C1 segment of cervical spinal cord (tissue), 14 donors: ENCODE measurements at places on chromosomes 6 and 20.

GRCh38 chr20:49659056-49659455, 54.6 kb downstream of the B4GALT5 start:
- DNase-seq: no peak

DNA sequence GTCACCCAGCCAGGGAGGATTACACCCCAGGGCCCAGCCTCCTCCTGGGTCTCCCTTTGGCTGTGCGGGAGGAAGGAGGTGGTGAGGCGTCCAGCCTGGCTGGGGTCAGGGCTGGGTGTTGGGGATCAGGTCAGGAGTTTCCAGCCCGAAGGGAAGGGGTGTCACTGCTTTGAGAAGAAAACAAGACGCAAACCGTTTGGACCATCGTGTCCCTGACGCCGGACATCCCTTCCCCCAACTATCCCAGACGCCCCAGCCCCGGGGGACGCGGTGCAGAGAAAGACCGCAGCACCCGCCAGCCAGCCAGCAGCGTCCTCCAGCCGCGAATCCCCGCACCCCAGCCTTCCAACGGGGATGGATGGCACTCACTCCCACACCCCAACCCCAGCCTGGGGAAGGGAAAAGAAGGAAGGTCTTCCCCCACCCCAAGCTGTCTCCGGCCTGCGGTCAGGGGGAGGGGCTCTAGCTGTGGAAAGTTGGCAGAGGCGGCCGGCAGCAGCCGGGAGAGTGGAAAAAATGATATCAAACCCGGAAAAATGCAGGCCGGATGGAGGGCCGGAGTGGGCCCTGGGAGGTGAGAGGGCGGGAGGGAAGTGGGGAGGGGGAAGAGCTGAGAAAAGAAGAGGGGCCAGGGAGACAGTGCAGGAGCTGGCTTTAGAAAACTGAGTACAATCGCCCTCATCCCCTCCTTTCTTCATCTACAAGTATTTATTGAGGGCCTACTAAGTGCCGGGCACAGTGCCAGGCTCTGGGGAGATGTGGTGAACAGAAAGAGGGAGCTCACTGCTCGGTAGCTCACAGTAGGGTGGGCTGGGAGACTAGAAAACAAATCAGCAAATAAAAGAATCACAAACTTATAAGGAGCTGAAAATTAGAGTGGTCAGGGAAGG, 10.6 kb downstream of the REM1 start:
- no peak for DNase-seq

- no peak for DNase-seq
Observed at GRCh38 chr6:84798257-84798656, 33.9 kb upstream of the TBX18 start.

- DNase-seq: no peak
Observed at GRCh38 chr20:32285621-32286371, 8.3 kb downstream of the KIF3B start.

- no peak for DNase-seq
Observed at GRCh38 chr20:36632487-36633284, 13.3 kb downstream of the SLA2 start.

GRCh38 chr20:53013183-53013582, 41.0 kb downstream of the TSHZ2 start:
- no peak for DNase-seq

GRCh38 chr20:19913927-19914614, 103.1 kb upstream of the NAA20 start:
- no peak for DNase-seq

GRCh38 chr20:32871627-32872160, 13.0 kb downstream of the EFCAB8 start:
- no peak for DNase-seq

- no peak for DNase-seq
Observed at GRCh38 chr6:169709293-169709692, 7.4 kb downstream of the C6orf120 start.

DNA sequence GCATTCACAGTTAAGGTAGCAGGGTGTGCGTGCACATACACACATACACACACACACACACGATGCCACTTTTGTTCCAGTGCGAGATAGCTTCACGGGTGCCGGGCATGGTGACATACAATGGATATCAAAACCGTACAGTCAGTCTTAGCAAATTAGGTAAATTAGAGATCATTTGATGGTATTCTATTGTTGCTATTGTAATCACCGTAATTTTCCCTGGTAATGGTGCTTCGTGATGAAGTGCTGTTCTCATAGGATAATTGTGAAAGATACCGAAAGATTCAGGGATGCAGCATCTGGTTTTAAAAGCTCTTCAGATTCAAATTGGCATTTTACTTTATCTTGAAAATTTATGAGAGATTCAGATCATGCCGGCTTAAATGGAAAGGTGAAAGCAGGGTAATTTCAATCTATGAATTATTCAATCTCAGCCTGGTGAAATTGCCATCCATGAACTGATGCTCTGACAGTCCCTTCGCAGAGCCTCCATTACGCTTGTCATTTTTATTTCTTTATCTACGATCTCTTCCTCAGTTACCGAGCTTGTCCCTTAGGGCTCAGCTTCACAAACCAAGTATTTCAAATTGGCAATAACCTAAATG, 71.3 kb upstream of the SOX4 start:
- DNase-seq: no peak

GRCh38 chr6:12232339-12232738, 57.8 kb upstream of the EDN1 start:
- no peak for DNase-seq

DNA sequence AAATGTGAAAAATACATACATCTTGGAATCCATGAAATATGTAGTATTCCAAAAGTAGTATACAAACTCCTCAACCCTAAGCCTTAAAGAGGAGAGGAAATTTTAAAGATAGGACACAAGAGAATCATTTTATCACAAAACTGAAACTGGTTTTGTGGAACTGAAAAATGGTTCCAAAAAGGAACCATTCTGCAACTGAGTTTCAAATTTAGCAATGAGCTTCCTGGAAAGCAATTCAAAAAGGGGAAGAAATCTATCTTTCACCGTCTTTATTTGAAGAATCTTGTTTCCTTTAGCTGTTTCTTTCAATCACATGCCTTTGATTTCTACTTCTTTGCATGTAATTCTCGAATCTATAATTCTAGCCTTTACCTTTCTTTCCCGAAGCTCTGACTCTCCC, 32.2 kb upstream of the LAMP5 start:
- DNase-seq: no peak

GRCh38 chr6:170448317-170448716, 104.8 kb downstream of the PSMB1 start:
- DNase-seq: no peak

- DNase-seq: no peak
Observed at GRCh38 chr6:583635-584034, 73.3 kb downstream of the HUS1B start.

GRCh38 chr6:132765560-132765959, 7.9 kb upstream of the VNN2 start:
- DNase-seq: no peak
